ENCODE measurements at places on chromosomes 2 and 18.

- no peak for DNase-seq
Observed at GRCh38 chr2:108591163-108591562, 56.9 kb downstream of the LIMS1 start.

DNA sequence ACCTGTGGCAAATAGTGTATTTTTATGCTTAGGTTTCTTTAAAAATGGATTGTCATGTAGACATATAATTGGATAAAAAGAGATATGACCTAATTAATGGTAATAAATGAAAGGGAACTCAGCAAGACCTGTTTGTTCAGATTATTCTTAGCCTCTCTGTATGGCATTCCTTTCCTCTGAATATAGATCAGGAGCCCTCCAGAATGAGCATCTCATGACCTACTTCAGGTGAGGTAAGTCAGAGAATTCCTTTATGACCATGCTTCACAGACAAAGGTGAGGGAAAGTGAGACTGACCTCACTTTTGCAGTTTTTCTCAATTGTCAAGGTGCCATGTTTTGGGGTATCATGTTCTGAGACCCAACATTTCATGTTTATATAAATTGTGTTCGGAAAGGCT, 1744.3 kb upstream of the PIK3C3 start:
- DNase-seq = no peak

DNA sequence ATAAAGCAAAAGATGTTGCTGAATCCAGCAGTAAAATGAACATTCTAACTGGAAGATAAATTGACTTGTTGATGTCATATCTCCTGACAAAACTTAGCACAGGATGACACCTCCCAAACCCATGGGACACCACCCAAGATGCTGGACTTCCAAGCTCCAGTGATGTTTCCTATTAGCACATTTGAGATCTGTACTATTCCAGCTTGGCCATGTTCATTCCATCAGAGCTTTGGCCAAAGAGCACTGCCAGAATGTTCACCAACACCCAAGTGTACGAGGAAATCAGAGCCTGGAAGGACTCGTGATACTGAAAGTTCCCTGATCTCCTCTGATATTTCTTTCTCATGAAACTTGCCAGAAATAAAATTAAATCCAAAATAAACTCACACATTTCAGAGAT, 44.7 kb downstream of the PID1 start:
- no peak for DNase-seq

DNA sequence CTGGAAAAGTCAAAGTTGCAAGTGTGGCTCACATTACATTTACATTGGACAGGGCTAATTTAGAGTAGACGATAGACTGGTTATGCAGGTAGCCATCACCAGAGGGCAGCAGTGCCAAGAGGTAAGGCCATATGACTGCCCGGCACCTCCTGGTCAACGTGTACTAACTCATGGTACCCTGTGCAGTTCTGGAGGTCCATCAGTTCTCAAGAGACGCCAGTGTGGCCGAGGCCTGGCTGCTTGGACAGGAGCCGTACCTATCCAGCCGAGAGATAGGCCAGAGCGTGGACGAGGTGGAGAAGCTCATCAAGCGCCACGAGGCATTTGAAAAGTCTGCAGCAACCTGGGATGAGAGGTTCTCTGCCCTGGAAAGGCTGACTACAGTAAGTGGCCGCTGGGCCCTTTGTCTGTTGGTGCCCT, 65.8 kb upstream of the EML6 start:
- DNase-seq = peak; percentile 48

- no peak for DNase-seq
Observed at GRCh38 chr2:233491326-233491725, 75.3 kb downstream of the USP40 start.

- no peak for DNase-seq
Observed at GRCh38 chr2:171323971-171324528, 109.7 kb downstream of the METTL8 start.

GRCh38 chr2:199467066-199467822, 9.5 kb upstream of the SATB2 start:
- DNase-seq = no peak

DNA sequence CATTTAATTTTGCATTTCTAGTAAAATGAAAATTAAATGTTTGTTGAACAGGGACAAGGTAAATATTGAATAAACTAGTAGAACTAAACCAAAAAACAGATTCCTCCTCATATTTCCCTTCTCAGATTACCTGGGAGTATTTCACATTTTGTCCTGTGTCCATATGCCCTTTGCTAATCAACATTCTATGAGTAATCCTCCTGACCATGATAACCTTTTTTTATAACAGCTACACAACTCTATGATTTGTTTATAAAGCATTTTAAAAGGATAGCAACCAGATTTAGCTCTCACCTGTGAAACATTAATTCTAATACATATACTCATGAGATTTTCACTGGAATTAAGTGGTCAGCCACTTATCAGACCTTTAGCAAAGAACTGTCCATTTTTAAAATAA, 7.1 kb upstream of the DSG2 start:
- no peak for DNase-seq

DNA sequence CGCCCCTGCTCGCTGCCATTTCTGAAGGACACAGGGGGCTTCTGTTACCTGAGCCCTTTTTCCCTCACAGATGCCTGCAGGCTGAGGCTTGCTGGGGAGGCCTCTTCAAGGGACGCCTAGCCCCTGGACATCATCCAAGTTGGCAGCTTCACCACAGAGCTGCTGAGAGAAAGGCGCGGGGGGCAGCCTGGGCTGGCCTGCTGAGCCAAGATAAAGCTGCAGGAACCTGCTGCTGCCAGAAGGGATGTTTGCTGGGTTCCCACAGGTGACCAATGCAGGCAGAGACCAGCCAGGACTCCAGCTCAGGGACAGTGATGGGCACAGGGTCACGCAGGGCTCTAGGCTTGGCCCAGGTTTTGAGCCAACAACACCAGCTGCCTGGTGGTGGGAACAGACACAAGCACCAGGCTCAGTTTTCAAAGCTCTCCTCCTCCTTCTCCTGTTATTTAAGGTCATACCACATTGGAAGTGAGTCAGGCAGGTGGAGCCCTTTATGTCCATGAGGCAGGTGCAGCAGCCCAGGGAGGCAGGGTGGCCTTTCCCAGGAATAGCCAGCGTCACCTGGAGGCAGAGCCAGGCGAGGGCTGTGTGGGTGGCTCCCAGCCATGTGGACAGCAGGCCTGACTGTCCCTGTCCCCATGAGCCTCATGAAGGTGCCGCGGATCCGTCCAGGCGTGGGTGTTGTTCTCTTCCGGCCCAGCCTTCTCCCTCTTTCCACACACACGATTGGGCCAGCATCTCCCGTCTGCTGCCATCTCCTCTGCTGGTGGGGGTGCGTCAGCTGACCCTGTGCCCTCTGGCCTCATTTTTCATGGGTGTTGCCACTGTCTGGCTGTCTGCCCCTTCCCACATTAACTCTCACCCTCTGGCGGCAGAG, 515.5 kb upstream of the MYT1L start:
- no peak for DNase-seq

GRCh38 chr2:72096181-72096580, 51.5 kb downstream of the CYP26B1 start:
- no peak for DNase-seq

All from activated CD4-positive, alpha-beta T cell treated with anti-CD3 and anti-CD28 coated beads, Interleukin-2, amount 50 U/mL, for 48 hours (primary cell).